ENCODE measurements at places on chromosomes 5 and 9.
A peak's percentile ranks its signal among the peaks of the same experiment; 100 is the strongest.

DNA sequence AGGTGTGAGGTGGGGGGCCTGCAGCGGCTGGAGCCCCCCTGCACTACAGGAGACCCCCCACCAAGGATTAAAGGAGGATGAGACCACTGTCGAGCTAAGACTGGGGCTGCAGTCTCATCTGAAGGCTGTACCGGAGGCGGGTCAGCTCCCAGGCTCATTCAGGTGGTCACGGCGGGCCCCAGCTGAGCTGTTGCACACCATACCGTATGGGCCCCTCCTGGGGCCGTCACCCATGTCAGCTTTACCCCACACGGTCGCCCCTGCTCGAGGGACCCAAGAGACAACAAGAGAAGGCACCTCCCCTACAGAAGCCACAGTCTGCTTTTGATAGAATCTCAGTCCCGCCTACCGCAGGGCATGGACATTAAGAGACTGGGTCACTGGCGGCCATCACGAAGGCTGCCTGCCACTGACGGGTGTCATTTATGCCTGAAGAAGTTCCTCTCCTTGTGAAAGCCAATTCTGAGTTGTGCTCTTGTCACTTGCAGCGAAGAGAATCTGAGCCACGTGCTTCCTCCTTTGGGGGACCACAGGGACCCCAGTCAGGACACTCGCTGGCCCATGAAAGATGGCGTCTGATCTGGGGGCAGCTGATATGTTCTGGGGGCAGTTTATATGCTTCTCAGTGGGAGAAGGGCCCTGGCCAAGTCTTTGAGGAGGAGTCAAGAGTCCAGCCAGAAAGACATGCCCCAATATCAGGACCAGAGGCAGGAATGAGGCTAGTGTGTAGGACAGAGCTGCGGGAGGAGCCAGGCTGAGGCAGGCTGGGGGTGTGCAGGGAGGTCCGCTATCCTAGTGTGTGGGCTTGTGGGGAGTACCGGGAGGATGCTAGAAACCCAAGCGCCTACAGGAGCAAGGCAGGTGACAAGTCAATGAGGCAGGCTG, 102.4 kb downstream of the ZNF354C start:
- DNase-seq = no peak

GRCh38 chr5:158910782-158911692, 188.7 kb downstream of the EBF1 start:
- no peak for DNase-seq

DNA sequence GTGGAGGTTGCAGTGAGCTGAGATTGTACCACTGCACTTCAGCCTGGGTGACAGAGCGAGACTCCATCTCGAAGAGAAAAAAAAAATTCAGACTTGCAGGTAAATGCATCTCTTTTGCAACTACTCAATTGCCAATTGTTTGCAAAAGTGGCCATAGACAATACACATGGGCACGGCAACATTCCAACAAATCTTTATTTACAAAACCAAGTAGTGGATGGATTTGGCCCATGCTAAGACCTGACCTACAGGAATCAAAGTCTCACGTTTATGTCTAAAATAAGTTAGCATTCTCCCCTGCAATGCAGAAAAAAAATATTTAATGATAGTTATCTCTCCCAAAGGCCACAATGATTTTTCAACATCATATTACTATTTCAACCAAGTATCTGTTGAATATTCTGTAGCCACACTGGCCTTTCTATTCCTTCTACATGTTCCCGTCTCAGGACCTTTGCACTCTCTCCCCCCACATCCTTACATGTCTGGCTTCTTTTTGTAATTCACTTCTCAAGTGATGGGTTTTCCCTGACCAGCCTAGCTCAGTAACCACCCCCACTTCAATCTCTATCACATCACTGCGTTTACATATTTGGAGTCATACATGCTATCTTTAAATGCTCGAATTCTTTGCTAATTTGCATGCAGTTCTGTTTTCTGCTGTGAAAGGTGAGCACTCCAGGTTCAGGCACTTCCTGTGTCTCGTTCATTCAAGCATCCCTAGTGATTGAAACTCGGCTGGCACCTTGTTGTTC, 54.2 kb downstream of the FNBP1 start:
- DNase-seq = peak; percentile 24

DNA sequence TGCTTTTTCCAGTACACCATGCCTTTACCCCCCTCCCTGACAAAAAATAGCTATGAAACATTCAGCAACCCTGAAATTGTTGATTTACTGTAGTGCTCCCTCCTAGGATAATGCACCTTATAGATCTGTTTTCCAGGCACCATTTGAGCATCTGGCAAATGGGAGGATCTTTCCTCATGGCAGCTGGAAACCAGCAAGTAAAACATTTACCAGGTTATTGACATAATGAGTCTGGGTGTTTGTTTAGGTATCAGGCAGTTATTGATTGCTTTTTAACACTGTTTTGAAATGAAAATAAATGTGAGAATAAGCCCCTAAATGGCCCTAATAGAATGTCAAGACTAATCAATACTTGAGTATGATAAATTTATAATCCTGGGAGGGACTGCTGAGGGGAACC, 57.3 kb upstream of the KLF4 start:
- DNase-seq = no peak

DNA sequence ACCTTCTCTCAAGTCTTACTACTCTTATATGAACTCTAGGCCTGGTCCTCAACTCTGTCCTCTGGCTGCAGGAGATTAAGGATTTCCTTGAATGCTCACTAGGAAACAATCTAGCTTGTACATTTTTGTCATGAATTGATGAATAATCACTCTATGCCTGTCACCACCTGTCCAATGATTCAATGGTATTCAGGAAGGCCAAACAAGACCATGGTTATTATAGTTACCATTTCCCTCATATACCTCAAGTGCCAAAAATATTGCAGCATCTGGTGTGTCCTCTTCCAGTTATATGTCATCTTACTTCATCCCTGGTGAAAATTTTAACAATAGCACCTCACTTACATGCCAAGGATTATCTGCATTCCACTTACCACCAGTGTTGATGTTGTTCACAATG, 179.0 kb upstream of the MOCS2 start:
- DNase-seq = no peak

DNA sequence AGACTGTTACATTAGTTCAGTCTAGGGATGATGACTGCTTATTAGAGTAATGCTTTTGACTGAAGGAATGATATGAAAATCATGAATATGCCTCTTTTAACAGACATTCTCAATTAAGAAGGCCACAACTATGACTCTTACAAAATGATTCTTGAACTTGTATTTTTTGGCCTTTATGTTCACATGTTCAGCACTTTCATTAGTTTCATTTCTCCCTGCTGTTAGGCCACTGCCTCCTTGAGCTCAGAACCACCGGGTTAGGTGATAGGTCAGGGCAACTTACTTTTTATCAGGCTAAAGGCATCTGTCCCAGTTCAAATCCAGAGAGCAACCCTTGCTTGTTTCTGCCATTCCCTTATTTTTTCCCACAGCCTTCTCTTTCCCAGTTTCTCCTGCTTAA, 235.2 kb upstream of the ELL2 start:
- DNase-seq = no peak

- no peak for DNase-seq
Measured at GRCh38 chr5:119966028-119966427, 336.7 kb downstream of the FAM170A start.

DNA sequence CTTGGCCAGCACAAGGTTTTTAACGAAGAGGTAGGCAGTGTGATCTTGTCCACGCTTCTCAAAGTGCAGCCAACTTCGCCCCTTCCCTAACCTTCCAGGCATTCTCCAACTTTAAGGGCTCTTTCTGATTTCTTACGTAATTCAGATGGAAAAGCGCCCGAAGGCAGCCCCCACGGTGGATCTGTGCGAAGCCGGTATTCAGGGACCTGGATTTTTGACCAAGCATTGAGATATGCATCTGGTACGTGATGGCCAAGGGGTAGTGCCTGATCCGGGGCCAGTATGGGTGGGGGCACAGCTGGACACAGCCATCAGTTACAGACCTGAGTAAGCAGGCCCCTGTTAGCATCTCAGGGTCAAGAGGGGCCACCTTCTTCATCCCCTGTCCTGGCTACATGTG, 80.0 kb downstream of the AMBP start:
- DNase-seq = no peak
